ENCODE measurements at places on chromosomes 2 and 18.

- DNase-seq = no peak
Observed at GRCh38 chr2:237222601-237223041, 136.9 kb downstream of the COPS8 start.

- no peak for DNase-seq
Observed at GRCh38 chr2:116095636-116096035, 1653.2 kb downstream of the DPP10 start.

DNA sequence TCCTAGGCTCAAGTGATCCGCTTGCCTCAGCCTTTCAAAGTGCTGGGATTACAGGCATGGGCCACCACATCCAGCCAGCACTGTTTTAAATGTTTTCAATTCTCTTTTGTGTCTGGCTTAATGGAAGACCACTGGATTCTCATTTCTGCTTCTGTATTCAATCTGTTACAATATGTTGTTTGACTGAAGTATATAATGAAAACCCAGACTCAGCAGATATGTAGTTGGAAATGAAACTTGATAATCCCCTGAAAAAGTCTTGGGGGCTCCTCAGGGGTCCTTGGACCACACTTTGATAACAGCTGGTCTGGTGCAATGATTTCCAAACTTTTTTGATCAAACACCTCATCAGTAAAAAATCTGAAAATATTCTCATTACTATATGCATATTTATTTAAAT is 132.7 kb downstream of the ATAD2B start:
- no peak for DNase-seq

DNA sequence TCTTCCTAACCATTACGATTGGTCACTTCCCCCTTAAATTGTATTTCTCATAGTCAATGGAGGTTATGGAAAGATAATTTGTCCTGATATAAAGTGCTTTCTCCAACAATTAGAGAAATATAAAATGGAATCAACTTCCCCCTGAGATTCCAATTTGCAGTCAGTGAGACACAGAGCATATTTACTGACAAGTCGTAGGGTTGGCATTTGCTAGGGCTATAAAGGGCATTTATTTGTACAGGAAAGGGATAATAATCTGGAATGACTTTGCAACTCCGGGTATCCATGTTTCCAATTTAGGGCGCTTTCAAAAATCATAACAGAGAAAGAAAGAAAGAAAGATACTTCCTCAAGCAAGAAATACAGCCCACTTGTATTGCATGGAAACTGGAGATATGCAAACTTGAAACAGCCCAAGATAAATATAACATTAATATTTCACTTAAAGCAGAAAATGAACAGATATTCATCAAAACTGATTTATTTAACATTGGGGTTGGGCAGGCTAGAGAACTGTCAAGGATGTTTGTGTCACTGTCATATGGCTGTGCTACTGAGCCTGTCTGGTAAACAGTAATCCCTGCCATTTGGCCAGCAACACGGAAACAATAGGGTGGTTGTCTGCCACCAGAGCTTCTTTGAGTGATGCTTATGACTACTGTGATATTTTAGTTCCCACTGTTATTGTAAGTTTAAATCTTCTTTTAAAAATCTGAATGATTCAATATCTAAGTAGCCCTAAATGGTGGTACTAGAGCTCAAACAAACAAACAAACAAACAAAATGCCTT is 621.8 kb downstream of the LRP1B start:
- no peak for DNase-seq

- no peak for DNase-seq
Observed at GRCh38 chr2:233810385-233810784, 32.3 kb downstream of the MROH2A start.

DNA sequence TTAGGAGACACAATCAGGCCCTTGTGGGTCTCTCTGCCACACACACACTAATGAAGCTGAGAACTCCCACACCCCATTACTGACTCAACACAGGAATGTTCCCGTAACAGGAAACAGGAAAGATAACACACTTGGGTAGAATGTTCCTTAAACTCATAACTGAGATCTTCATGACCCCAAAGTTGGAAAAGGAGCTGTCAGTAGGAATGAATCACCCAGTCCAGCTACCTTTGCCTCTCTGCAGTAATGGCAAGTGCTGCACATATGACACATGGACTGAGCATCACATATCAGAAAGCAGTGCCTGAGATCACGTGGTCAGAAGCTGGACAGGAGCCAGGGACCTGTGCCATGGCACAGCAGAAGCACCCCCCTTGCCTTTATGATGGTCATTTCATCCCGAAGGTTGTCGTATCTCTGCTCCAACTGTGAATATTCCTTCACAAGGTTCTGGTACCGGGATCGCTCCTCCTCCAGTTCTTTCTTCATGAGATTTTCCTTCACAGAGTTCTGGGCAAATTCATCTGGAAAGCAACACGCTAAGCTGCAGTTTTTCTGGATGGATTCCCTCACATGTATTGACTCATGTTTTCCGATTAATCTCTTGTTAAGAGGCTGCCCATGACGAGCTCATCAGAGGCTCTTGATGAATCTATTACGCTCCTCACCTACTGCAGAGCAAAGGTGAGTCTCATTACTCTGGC is 65.4 kb upstream of the ACAA2 start:
- no peak for DNase-seq

GRCh38 chr2:111148925-111149324 is 28.2 kb downstream of the BCL2L11 start:
- no peak for DNase-seq

GRCh38 chr2:9965119-9965822 is 13.8 kb downstream of the GRHL1 start:
- DNase-seq = no peak

DNA sequence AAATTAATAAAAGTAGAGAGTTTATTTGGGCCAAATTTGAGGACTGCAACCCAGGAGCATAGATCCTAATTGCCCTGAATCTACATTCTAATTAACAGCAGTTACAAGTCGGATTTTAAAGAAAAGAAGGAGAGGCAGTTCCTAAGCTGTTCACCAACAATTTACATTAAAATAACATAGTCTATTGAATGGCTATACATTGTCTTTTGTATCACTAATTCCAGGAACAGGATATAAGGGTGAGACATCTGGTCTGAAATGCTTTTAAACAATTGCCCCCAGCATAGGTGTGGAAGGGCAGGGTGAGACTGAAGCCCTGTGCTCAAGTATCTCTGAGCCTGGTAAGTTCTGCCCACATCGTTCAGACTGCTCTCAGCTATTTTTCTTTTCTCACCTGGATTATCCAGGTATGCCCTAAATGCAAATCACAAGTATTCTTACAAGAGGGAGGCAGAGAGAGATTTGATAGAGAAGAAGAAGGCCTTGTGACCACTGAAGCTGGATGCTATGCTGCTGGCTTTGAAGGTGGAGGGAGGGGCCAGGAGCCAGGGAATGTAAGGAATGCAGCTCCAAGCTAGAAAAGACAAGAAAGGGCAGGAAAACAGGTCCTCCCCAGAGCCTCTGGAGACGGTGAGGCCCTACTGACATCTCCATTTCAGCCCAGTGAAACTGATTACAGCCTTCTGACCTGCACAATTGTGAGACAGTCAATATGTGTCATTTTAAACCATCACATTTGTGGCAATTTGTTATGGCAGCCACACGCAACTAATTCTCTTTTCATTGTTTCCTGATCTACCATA is 189.4 kb upstream of the ARL4C start:
- DNase-seq = no peak

- no peak for DNase-seq
Observed at GRCh38 chr18:28728891-28729290, 552.0 kb upstream of the CDH2 start.

DNA sequence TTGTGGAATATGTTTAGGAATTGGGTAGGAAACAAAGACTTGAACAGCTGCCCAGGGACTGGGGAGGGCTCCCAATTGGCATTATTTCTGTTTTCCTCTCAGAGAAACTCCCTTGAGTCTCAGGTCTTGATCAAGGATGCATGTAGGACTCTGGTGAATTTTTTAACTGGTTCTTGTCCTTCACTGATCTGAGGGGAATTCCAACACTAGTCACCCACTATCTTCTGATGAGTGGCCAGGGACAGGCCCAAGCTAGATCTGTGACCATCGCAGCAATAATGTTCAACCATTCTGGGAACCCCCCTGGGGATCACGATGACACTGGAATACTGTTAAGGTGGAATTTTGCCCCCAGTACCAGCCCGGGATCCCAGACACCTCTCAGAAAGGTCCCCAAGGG is 132.0 kb downstream of the SH3BP4 start:
- DNase-seq = no peak

DNA sequence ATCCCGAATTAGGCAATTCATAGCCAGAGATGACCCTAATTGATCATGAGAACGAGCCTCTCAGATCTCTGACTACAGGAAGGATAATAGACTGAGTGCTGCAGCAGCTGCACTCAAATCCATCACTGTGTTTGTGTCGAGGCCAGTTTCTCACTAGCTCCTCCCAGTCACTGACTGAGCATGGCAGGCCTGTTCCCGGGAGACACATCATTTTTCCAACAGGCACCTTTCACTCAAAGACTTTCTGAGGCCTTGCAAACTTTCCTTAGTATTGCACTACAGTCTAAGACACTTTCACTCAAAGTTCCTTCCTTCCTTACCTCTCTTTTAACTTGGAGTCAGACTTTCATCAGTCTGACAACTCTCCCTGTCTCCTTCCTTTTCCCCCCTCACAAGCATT is 13.7 kb downstream of the SOS1 start:
- no peak for DNase-seq

DNA sequence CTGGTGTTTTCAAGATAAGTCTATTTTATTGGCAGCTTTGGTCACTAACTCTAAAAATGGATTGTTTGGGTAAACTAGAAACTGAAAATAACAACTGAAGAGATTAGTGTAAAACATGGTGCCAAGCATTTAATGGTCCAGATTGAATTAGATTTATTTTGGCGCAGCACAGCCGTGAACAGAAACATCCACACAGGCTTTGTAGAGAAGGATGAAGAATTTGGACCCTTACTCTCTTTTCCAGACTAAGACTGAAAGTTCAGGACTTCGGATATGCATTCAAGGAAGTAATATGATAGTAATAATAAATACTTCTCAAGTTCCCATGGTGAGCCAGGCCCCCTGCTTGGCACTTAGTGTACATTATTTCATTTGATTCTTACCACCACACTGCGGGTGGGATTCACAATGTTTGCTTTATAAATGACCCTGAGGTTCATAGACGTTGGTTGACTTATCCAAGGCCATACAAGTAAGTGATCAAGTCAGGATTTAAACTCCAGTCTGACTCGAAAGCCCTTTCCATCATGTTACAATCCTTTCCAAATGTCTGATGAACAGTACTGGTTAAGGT is 54.2 kb upstream of the ITGB6 start:
- no peak for DNase-seq

DNA sequence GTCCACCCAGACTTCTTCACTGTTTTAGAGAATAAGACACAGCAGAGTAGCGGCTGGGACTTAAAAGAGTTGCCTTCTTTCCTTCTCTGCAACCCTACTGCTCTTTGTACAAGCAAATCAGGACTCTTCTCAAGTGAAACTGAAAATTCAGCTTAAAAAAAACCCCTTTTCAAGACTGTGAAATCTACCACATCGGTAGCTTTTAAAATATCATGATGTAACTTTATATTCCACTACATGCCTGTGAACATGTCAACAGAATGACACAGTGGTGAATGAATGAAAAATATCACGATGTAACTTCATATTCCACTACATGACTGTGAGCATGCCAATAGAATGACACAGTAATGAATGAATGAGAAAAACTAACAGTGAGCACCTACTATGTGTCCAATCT is 53.4 kb downstream of the TCF4 start:
- DNase-seq = no peak

DNA sequence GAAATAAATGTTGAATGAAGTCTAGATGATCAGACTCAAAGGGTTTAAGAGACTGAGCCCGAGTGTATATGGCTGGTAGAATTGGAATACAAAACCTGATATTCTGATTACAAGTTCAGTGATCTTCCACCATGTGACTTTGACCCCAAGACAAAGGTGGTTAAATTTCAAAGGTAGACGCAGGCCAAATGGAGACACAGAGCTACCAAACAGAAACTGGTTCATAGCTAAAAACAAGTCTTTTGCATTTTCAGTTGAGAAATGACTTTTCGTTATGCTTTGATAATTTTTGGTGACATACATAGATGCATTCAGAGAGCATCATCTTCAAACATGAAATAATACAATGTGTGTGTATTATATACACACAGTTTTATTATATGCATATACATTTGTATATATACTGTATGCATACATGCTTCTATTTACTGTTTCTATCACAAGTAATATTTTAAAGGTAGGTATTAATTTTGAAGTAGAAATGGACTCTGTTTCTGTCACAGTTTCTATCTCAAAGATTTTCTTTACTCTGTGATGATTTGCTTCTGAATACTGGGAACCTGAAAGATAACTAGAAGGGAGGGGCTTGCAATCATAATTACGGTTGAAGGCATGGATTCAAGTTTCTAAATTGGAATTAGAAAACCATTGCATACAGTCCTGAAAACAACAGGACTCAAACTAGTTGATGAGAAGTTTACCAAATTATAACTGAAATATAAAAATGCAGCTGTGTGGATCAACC is 142.3 kb downstream of the ABCA12 start:
- DNase-seq = no peak

DNA sequence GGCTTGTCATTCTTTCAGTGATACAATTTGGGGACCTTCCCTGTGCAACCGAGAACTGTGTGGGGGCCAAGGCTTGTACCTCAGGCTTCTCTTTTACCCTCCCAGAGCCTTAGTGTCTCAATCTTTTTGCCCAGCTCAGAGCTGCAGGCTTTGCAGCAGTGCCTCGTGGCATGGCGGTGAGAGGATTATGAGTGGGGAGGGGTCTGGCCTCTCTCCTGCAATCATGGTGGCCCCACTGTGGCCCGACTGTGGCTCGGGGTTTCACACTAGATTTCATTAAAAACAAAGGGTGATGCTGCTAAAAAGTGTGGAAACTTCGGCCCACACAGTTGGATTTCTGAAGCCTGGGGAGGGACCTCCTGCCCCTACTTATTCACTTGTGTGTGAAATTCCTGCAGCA is 75.5 kb downstream of the CAPN13 start:
- DNase-seq = no peak

DNA sequence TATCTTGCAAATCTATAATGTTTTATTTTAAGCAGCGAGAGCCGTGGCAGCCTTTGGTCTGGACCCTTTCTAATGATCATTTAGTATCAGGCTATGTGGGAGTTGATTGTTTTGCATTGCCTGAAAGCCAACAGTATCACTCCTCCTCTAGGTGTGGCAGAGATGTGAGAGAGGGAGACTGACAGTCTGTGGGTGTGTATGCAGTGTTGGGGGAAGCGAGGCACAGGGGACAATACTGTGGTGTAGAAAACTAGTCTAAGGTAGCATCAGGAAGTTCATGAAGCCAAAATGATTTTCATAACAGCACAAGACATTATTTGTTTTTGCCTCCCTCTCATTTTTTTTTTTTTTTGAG is 13.4 kb upstream of the IL37 start:
- no peak for DNase-seq

DNA sequence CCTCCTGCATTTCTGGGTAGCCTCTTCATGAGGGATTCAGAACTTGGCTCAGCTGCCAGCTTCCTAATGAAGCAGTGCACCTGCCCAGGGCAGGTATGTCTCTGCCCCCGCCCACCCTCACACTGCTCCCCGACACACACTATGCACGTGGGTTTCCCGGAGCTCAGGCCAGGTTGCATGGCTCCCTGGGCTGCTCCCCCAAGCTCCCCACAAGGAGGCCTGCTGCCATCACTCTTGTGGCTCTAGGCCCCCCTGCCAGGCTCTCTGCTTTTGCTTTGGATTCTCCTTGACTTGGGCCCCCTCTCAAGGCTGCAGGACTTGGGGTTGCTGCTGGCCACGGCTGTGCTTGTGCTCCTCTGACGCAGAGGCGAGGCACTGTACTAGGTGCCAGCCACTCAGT is 43.6 kb downstream of the ADD2 start:
- DNase-seq = no peak

GRCh38 chr2:181649436-181649979 is 7.4 kb downstream of the CERKL start:
- DNase-seq = no peak

GRCh38 chr18:67109535-67109934 is 407.0 kb downstream of the DSEL start:
- no peak for DNase-seq

All from stimulated activated naive CD8-positive, alpha-beta T cell treated with anti-CD3 and anti-CD28 coated beads, Interleukin-15, Interleukin-2, amounts not matched to agents 100 U/mL and 50 U/mL, for 24 hours (primary cell).